ENCODE measurements at places on chromosomes 7 and 10. TPM values are rescaled to one million over a fixed set of nuclear protein-coding genes. Genes with fewer than 3 reads are reported as not detected.

- DNase-seq: no peak
Observed at GRCh38 chr10:116779076-116779687, 36.8 kb upstream of the HSPA12A start.

- DNase-seq: no peak
Observed at GRCh38 chr7:96740130-96740529, 30.5 kb upstream of the SEM1 start.

DNA sequence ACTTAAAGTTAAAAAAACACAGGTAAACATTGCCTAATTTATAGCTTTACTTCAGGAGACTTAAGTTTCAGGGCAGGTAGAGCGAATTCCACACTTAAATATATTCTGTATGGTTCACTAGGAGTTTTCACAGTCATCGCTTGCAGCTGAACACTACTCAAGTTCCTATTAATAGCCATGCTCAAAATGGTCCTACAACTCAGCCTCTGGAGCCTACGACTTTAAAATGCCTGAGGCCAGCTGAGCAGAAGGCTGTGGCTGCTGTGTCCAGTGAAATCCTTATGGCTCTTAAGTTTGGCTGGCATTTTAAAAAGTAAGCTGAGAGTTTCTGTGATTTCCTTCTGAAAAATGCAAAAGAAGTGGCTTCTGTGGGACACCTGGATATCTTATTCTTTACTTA is 105.4 kb upstream of the GLI3 start:
- DNase-seq: peak; percentile 38

DNA sequence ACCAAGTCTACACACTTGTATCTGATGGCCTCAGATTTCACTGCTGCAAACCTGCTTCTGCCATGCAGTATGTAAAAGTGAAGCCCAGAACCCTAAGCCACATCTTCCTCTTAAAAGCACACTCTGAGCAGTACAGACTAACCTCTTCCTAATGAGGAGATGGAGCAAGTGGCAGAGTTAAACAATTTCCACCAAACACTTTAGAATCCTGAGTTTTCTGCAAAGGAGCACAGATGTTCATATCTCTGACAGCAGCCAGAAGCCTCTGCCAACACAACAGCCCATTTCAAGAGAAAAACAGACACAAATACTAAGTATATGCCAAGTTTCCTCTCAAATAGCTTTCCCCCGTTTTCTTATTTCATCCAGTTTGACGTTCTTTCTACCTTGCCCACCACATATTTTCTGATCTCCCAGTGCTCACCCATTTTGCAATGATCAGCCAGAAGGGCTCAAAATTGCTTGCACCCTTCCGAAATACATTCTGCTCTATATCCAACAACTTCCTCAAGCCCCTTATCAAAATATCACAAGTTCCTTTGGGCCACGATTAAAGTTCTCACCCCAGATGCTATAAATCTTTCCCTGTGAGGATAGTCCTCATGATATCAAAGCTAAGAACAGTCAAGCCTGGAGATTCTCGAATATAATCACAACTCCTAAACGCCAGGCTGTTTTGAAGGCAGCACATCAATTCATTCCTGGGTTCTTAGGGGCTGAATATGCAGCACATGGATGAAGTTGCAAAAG is 27.5 kb downstream of the ELMO1 start:
- DNase-seq: peak; percentile 51

- no peak for DNase-seq
Observed at GRCh38 chr10:9334270-9334669, 1279.8 kb downstream of the GATA3 start.

DNA sequence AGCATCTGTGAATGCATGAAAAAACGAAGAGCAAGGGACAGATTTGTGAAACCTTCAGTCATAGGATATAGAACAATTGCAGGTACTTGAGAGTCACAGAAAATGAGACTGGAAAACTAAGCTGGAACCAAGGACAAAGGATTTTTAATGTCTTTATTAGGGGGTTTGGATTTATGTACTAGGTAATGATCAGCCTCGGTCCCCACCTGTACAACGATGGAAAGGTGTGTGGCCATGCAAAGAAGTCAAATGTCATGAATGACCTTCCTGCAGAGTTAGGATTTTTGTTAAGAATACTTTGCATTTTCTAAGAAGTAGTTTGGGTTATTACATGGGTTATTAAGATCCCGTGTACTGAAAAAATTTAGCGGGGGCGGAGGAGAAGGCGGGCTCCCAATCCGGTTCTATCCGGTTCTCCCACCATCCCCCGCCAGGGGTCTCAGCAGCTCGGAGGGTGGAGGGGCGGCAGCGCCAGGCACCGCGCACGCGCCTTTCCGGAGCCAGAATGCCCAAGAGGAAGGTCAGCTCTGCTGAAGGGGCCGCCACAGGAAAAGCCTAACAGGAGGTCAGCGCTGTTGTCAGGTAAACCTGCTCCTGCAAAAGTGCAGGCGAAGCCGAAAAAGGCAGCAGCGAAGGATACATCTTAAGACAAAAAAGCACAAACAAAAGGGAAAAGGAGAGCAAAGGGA is 327.5 kb upstream of the PLXDC2 start:
- DNase-seq: peak; percentile 74

GRCh38 chr7:125136755-125137532 is 207.3 kb upstream of the POT1 start:
- DNase-seq: no peak

DNA sequence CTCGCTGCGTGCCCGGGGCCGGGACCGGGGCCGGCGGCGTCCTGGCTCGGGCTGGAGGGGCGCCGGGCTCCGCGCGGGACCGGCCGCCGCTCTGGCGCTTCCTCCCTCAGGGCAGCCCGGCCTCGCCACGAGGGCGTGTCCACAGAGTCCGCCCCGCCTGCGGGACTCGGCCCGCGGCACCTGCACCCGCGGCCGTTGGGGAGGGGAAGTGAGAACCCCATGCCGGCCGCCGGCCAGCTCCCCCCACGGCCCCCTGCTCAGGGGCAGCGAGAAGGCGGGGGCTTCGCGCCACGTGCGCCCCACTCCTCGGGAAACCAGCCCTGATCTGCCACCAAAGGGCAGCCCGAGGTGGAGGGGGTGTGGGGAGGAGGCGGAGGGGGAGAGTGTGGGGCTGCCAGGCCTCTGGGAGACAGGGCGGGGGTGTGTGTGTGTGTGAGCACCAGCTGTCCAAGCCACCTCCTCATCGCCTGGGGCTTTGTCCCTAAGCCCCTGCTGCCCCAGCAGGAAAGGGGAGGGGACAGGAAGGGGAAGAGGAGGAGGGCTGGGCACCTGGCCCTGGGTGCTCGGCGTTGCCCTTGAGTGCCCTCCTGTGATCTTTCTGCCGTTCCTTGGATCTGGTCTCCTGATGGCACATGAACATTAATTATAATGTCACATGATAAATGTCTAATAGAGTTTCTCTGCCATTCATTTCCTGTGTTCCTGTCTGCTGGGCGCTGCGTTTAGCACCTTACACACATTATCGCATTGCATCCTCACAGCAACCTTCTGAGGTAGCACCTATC is at the start of gene PIK3AP1:
Gene PIK3AP1 (minus strand): TSS at position 93 of the 785 bp plus-strand sequence. CDS start 120 bp downstream, outside the sequence.
- DNase-seq: peak; percentile 19

DNA sequence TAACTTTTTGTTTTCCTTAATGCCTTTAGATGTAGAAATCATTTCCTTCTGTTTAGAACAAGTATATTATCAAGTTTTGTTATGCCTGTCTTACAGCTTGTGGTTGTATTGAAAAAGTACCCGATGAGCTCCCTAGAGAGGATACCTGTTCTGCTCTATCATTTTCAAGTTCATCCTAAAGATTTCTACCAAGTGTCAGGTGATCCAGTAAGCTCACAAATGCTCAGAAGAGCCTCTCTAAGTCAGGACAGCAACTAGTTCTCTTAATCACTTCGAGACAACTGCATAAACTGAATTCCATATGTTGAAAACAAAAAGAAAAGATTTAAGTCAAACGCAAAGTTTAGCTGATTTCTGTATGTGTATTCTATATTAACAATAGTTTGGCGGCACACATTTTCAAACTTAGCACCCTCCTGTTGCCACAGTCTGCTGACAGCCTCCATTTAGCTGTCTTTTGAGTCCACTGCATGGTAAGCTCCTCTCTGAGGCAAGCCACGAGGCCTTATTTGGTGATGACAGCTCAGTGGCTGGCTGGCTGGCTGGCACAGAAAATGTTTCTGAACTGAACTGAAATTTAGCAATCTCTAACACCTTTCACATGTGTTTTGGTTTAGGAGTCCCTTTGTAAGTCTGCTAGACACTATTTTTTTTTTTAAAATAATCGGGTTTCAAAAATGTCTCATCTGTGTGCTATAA is 59.4 kb downstream of the SEMA3C start:
- DNase-seq: no peak

DNA sequence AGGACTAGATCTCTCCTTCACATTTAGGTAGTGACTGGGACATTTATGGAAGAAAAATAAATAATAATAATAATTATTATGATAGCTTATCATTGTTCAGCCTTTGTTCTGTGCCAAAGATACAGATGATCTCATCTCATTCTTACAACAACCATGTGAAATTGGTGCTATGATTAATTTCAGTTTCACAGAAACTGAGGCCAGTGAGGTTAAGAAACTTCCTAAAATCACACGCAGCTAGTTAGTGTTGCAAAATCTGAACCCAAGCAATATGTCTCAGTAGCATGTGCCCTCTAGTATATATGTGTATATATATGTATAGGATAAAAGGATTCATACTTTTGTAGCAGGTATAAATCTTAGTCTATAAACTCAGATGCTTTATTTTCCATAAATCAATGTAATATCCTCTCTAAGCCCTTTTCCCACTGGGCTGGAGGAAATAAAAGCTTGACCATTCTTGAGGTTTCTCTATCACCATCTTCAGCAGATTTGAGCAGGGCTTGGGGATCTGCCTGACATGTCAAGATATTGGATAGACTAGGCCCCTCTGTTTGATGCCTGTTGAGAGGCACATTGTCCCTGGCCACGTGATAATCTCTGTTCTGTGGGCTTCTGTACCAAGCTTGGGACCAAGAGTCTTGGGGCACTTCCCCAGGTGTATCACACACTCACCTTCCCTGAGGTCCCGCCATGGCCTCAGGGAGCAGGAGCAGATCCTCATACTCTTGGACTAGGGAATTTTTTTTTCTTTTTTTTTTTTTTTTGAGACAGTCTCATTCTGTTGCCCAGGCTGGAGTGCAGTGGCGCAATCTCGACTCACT is 172.6 kb upstream of the NRP1 start:
- DNase-seq: no peak

GRCh38 chr10:11505639-11506038 is 105.8 kb downstream of the USP6NL start:
- no peak for DNase-seq

DNA sequence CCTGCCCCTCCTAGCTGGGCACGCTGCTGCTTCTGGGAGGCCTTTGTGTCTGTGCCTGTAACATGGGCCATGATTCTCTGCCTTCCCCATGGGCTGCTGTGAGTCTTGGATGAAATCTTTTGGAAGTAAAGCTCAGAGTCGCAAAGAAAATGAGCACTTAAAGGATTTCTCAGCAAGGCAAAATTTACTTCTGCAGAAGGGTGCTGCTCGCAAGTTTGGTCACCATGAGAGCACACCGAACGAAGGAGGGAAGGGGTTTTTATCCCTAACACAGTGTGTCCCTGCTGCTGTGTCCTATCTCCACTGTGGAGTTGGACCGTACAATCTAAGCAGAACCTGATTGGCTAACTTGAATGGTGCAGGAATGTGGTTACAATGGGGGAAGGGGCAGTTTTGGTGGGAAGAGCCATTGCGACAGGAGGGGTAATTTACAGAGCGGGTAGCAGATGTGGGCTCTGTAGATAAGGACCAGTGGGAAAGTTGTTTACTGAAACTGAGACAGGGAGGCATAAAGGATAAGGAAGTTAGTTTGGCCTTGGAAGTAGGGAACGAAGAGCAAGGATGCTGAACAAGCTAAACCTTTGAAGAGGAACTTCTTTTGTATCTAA is 57.5 kb downstream of the FANK1 start:
- no peak for DNase-seq

GRCh38 chr7:123673137-123673732 is 17.6 kb downstream of the LMOD2 start:
- no peak for DNase-seq

DNA sequence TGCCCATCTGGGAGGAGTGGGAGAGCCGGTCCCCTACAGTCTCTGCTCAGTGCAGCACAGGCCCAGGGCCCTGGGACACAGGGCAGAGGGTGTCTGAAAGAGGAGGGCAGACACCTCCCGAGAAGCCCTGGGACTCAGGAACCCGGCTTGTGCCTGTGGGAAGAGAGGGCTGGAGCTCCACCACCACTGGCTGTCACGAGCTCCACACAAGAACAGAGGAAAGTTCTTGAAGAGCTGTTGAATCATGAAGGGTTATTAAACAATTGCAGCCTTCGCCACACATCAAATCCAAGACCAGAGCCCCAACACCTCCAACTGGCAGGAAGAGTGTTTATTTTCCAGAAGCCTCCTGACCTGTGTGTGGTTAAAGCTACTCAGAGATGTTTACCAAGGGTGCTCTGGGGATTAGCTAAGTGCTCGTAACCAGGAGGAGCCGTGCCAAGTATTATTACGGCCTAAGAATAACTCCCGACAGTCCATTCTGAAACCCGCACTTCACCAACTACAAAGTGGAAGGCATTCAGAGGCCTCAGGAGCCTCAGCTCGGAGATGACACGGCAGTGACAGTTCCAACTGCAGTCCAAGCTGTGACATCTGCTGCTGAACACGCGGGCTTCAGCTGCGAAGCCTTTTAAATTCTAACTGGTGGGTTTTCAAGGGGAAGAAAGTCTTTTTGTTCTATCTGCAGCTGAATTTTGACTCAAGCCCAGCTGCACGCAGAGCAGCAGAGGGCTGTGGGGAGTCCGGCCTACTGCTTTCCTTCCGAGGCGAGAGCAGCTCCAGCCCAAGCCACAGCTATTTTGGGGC is 75.1 kb downstream of the MAD1L1 start:
- DNase-seq: peak; percentile 93

DNA sequence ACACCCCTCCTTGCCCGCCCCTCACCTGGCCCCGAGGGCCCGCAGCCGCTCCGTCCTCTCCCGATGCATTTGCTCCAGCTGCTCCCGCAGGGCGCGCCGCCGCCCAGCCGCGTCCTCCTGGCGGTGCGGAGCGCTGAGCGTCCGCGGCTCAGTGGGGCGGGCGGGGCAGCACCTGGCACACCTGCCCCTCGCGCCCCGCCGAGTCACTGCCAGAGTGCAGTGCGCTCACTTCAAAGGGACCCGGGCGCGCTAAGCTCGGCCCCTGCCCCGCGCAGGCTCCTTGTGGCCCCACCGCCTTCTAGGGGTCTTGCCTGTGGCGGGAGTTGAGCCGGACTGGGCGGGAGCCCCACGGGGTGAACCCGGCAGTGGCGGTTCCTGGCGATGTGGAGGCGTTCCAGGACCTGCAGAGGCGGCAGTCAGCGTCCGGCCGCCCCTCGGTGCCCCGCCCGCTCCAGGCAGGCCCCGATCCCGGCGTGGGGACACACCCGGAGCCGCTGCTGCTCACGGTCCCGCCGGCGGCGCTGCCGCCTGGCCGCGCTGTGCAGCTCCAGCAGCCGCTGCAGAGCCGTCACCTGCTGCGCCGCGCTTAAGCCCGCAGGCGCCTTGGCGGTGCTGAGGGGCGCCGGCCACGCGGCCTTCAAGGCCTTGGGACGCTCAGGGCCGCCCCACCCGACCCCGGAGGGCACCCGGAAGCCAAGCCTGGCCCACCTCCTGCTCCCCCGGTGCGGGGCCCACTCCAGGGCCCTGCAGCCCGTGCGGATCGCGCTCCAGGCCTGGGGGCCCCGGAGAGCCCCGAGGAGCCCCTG is 6.7 kb downstream of the ATP6V1F start:
- peak; percentile 68 for DNase-seq

The MEOX2 gene
- total RNA-seq: 53.2 TPM

The ZNF107 gene
- total RNA-seq: 6.2 TPM

The TAS2R4 gene
- 2.4 TPM for total RNA-seq

The ABLIM1 gene
- total RNA-seq: 70.6 TPM

All from tongue (tissue), 3 donors.